ENCODE measurements at places on chromosomes 16 and 17.

GRCh38 chr17:9183306-9183705 is 162.0 kb downstream of the NTN1 start:
- DNase-seq = no peak

GRCh38 chr16:58269526-58269925 is 25.3 kb downstream of the PRSS54 start:
- no peak for DNase-seq

DNA sequence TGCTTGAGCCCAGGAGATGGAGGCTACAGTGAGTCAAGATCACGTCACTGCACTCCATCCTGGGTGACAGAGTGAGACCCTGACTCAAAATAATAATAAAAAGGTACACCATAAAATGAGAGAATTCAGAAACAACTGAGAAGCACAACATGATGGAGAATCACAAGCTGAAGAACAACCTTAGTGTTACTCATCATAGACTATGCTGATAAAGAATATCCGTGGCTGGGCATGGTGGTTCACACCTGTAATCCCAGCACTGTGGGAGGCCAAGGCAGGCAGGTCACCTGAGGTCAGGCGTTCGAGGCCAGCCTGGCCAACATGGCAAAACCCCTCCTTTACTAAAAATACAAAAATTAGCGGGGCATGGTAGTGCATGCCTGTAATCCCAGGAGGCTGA is 16.0 kb downstream of the CREBBP start:
- DNase-seq = no peak

DNA sequence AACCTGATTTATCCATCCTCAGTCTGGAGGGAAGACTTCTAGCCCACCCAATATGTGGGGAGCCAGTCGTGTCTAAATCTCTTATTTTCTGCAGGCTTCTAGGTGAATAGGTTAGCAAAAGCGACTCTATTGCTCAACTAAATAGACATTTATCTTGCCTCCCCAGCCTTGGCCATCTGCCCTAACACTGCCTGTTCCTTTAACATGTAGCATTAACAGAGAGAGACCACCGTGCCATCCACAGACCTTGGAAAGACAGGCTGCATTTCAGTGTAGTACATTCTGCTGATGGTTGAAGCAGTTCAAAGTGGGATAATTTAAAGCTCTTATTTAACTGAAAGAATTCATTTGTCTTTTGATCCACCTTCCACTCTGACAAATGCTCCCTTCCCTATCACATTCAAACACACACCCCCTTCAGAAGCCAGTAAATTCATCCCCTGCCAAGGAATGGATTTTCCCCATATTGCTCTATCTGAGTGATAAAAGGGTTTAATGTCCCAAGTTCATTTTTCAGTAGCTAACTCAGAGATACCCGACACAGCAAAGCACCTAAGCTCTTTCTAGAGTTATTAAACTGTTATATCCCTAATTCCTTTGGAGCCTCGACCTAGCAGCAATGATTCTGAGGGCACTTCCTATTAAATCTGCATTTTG is 58.1 kb upstream of the COX10 start:
- DNase-seq = no peak

GRCh38 chr16:13803974-13804373 is 116.0 kb upstream of the ERCC4 start:
- DNase-seq = no peak

- DNase-seq = peak; percentile 30
Observed at GRCh38 chr17:29622337-29623282, at the start of gene CORO6. TSS of gene CORO6 (minus strand) at chr17:29622912. CDS start at chr17:29621421, 1,491 bp downstream.

- DNase-seq = no peak
Observed at GRCh38 chr17:4881761-4882555, 17.4 kb upstream of the C17orf107 start.

All from Kasumi-1 (cell line).